GM04503 (cell line): ENCODE measurements at places on chromosomes 1 and 21.
A peak's percentile ranks its signal among the peaks of the same experiment; 100 is the strongest.

DNA sequence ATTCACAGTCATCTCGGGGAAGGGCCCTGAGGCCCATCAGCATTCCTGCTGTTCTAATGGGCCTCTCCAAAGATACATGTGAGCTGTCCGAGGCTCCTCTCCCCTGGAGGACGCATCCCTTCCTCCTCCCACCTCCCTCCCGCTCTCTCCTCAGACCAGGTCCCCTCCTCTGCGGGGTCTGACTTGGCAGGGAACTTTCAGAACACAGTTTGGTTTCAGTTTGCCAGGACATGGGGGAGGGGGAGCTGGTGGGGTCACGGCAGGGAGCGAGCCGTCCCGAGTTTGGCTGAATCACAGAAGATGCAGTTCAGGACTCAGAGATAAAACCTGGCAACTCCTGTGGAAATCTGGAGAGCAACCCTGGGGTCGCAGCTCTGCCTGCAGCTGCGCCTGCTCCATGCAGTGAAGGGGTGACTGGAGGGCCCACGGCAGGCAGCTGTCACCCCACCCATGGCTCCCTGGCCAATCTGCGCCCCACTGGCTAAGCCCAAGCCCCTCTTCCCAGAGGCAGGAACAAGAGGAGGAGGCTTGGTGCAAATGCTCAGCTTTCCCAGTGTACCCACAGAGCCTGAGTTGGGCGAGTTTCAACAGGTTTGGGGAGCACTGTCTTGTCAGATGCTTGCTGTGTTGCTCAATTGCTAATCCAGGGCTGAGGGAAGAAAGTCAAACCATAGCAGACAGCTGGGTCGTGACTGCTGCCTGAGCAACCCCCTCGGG lies 5.7 kb downstream of the WNT4 start:
- no peak for DNase-seq

- no peak for DNase-seq
Observed at GRCh38 chr1:9801909-9802308, 21.9 kb downstream of the CLSTN1 start.

GRCh38 chr21:42733874-42734273 lies 80.5 kb downstream of the PDE9A start:
- DNase-seq, result no peak

- DNase-seq, result no peak
Observed at GRCh38 chr1:65289449-65289848, 19.9 kb upstream of the DNAJC6 start.

- DNase-seq, result no peak
Observed at GRCh38 chr1:232883992-232884661, 66.3 kb upstream of the NTPCR start.

DNA sequence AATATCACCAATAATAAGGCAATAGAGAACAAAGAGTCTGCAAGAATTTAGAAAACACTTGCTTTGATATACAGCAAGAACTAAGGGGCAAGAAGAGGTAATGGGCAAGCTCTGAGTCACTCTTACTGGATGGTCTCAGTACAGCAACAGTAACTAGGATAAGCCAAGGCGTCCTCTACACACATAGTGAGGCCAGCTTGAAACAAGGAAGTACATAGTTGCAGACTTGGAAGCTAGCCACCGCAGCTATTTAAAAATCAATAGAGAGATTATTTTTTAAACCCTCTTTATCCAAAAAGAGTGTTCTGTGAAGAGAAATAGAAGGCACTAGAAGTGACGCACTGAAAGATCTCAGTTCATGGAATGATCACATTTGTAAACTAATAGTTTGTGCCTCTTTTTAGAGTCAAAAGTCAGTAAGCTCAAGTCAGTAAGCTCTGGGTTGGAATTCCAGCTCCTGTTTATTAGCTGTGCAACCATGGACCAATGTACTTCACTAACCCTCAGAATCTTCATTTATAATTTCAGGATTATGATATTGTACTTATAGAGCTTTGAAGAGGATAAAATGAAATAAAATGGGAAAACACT lies 118.6 kb downstream of the AKT3 start:
- no peak for DNase-seq

GRCh38 chr1:116002781-116003420 lies 26.6 kb downstream of the SLC22A15 start:
- DNase-seq, result no peak

GRCh38 chr21:22728091-22728490 lies 1729.9 kb downstream of the NCAM2 start:
- no peak for DNase-seq

GRCh38 chr1:51520700-51521248 lies 1.7 kb upstream of the EPS15 start:
- no peak for DNase-seq

- DNase-seq, result no peak
Observed at GRCh38 chr1:46303872-46304326, 401 bp downstream of the UQCRH start.

DNA sequence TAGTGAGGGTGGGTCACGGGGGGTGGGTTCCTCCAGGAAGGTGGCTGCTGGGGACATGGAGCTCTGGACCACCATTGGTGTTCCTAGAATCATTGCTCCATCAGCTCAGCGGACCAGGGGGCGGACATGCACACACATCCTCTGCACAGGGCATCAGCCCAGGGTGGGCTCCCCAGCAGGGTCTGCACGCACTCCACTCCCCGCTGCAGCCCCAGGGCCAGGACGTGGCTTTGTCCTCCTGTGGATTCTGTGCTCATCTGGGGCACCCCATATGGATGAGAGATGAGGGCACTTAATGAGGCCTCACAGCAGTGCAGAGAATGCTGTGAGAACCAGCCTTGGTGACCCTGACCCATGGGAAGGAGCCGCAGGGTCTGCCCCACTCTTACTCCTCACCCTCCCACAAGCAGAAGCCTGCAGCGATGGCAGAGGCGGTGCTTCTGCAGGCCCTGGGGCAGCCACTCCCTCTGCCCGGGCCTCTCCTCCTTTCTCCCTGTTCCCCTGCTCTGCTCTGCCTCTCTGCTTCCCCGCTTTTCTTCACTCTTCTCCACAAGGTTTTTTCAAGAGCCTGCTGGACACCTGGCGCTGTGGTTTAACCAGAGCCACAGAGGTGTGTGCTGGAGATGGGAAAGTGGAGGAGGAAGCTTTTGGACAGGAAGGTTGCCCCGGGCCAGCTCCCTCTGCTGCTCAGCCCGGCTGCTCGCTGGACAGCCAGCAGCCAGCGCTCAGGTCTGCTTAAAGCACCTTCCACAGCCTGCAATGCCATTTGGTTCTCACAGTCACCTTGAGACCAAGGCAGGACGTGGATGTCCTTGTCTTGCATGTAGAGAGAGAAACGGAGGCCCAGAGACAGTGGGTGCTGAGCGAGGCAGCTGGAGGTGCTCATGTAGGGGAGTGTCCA lies 26.3 kb upstream of the PCBP3 start:
- no peak for DNase-seq

- no peak for DNase-seq
Observed at GRCh38 chr1:103387898-103388297, 137.6 kb upstream of the RNPC3 start.

- no peak for DNase-seq
Observed at GRCh38 chr1:171196351-171196750, 11.3 kb downstream of the FMO2 start.

DNA sequence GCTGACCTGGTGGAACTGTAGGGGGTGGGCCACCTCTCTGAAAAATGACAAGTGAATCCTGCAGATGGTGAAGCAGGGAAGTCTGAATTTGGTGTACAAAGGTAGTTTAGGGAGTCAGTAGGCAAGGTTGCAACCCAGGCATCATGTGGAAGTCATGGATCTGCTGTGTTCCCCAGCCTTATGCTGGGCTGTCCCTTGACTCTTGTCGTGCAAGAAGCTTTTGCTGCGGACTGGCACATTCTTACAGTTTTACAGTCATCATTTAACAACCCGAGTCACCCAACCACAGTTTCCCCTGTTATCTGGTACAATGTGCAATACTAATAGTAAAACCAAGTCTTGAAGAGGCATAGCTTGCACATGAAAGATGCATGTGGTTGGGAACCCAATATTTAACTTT lies 13.2 kb downstream of the RHOU start:
- no peak for DNase-seq

DNA sequence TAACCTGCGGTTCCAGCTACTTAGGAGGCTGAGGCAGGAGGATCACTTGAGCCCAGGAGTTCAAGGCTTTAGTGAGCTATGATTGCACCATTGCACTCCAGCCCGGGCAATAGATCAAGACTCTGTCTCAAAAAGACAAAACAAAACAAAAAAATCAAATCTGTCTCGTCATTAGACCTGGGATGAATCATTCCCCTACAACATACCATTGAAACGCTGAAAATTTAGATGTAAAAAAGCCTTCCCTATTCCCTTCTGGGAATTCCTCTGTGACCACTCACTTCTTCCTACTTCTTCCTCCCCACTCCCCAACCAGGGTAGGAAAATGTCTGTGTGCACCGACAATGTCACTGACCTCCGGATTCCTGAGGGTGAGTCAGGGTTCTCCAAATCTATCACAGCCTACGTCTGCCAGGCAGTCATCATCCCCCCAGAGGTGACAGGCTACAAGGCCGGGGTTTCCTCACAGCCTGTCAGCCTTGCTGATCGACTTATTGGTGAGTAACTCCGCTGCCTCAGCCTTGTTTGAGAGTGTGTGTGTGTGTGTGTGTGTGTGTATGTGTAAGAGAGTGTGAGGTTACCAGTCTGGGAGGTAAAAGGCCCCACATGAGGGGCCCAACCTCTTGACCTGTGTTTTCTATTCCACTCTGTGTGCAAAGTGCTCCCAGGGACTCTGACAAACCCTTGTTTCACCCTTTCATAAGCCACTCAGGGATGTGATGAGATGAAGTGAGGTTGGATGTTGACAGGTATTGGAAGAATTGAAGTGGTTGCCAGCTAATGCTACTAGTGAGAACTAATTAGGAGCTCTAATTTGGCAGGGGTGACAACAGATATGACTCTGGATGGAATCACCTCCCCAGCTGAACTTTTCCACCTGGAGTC lies 16.3 kb upstream of the SARS1 start:
- peak; percentile 99 for DNase-seq

- no peak for DNase-seq
Observed at GRCh38 chr21:38402291-38402690, 96.0 kb downstream of the ERG start.

- DNase-seq, result peak; percentile 36
Observed at GRCh38 chr1:24635195-24635843, 7.8 kb upstream of the SRRM1 start.

- no peak for DNase-seq
Observed at GRCh38 chr1:226220473-226221189, 2.8 kb upstream of the MIXL1 start.

- no peak for DNase-seq
Observed at GRCh38 chr1:226737819-226738420, 1.2 kb downstream of the ITPKB start.

DNA sequence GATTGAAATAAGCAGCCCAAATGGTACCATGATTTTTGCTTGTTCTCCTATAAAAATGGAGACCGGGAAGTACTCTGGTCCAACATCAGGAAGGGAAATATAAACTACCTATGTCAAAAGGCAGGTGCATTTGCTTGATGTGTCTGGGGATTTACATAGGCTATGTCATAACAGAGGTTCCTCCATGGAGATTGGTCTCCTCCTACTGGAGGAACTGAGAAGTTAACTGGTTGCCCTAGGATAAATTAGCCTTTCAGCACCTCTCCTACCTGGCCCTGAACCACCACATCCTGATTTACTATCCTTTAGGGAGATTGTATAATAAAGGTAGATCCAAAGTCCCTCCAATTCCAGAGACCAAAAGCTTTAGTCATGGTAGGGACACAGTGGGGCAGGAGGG lies 1109.3 kb upstream of the B3GALT2 start:
- no peak for DNase-seq

DNA sequence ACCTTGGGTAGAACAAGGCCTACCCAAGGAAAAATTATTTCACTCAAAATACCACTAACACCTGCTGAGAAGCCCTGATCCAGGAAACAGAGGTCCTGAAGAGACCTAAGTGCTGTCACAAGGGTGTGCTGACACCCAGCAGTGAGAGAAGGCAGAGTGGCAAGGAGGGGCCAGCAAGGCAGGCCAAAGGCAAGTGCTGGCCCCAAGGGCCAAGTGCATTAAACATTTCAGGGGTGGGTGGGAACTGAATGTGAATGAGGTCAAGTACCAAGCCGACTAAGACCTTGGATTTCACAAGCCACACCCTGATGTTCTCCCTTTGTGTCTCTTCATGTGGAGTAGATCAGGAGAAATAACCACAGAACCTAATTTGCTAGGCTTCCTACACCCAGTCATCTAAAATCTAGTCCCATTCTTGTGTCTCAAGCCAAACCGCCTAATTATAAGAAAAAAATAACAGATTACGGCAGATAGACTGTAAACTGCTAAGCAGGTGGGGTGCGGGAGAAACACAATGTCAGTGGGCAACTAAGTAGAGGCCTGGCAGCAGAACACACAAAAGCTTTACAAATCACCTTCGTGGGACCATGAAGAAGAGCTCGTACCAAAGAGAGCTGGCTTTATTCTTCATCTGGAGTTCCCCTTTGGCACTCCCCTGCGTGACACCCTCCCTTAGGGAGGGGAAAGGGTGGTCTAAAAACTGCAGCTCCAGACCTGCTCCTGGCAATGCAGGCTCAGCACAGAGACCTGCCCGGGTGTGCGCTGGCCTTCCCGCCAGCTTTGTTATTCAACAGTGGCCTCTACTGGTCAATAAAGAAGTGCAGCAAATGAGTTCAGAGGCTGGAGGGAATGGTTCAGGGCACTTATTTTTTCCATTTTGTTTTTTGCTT lies 8.7 kb downstream of the UBE2G2 start:
- DNase-seq, result no peak

DNA sequence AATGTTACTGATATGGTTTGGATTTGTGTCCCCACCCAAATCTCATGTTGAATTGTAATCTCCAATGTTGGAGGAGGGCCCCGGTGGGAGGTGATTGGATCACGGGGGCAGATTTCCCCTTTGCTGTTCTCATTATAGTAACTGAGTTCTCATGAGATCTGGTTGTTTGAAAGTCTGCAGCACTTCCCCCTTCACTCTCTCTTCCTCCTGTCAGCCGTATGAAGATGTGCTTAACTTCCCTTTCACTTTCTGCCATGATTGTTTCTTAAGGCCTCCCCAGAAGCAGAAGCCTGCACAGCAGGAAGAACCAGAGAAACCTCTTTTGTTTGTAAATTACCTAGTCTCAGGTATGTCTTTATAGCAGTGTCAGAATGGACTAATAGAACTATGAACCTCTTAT lies 28.4 kb downstream of the TRIM33 start:
- DNase-seq, result no peak

DNA sequence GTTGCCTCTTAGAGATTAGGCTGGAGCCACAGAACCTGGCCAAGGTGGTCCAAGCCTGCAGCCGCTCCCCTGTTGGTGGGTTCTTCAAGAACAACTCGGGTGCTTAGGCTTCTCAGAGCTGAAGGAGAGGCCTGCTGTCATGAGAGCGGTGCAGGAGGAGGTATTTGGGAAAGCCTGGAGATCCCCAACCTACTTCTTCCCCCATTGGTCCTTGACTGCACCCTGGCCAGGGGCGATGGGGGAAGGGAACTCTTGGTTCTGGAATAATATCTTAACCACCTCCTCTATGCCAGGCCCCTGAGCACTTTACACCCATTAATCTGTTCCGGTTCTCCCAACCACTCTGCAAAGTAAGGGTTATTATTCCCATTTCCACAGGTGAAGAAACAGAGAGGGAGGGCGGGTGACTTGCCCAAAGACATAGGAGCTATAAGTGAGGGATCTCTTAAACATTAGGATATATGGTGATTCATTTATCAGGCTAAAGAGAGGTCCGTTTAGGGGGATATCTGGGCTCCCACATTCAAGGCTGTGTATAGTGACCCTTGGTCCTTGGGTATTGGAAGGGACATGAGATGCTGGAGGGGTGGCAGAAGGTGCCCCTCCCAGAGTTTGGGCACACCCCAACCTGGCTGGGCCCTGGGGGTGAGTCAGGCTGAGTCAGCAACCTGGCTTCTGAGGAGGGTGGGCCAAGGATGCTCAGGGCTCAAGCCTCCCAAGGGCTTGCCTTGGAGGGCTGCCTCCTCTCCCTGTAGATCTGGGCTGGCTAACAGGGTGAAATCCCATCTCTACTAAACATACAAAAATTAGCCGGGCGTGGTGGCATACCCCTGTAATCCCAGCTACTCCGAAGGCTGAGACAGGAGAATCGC lies 5.2 kb downstream of the TRNP1 start:
- no peak for DNase-seq
